ENCODE measurements at places on chromosomes 12 and 14.

GRCh38 chr14:102418853-102419240 is 56.1 kb downstream of the TECPR2 start:
- DNase-seq, result no peak

DNA sequence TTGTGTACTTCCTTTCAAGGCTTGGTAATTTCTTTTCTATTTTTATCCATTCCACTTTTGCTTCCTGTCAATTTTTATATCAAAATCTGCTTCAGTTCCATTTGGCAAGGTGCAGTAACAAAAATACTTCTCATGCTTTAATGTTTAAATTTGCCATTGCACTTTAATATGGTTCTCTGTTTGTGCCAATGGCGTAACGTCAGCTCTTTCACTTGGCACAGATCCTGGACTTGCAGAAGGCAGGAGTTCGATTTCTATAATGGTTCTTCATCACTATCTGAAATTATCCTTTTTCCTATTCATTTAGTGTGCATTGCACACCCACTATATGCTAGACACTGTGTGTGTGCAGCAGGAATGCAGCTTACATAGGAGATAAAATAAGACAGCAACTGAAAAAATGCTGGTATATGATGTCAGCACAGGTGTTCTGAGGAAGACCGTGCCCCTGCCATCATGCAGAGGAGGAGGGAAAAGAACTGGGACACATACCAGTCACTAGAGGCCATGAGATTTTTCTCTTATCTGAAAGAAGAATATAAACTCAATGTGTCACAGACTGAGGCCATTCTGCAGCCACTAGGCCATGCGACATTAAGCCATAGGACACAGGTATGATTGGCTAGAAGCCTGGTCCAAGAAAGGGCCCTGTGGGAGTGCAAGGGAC is 298.2 kb downstream of the RPAP3 start:
- DNase-seq, result no peak

DNA sequence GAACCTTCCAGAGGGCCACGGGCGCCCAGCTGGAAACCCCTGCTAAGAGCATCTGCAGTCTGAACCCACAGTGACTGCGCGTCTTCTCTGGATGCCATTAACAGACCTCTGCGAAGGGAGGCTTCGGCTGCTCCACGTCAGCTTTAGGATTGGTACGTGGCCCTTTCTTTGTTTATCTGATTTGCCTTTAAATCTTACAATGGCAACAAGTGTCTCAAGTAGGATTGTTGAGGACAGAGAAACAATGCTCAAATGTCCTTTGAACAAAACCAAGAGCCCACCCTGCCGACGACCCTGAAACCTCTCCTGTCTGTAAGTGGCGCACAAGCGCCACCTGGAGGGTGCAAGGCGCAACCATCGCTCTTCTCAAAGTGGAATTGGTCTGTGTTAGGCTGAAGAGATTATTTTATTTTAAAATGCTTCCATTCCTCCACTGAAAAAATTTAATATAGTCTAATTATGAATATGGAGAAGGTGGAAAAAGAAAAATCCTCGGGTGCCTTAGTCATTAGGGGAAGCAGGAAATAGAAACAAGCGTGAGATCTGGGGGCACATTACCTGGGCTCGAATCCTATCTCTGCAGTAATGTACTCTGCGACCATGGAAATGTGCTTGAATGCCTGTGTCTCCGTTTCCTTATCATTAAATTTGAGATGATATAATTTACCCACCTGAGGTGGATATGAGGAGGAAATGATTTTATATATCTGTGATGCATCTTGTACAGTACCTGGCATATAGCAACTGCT is 82.6 kb upstream of the PTPRB start:
- DNase-seq, result no peak

GRCh38 chr12:14769466-14769968 is 33.8 kb downstream of the WBP11 start:
- no peak for DNase-seq

GRCh38 chr12:42770261-42770660 is 180.7 kb upstream of the PRICKLE1 start:
- no peak for DNase-seq

DNA sequence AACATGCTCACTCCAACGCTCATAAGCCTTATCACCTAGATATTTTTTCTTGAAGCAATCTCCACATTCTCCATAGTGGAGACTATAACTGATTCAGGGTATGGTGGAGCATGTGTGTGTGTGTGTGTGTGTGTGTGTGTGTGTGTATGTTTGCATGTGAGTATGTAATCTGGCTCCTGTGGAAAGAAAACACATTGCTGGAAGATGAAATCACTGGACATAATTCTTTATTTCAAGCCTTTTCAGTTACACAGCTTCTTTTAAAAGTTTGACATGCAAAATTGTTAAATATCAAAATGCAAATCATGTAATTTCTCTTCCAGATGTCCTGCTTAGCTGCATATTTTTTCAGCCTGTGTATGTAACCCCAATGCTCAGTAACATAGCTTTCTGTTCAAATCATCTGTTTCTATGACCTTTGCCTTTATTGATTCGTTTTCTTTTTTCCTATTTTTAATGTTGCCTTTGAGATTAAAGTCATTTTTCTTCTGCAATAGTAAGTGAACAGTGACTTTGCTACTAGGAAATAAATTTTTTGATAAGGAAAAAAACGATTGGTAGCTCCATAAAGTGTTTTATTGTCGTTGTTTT is 80.5 kb upstream of the BTG1 start:
- DNase-seq, result no peak

GRCh38 chr12:114013575-114014345 is 47.6 kb upstream of the RBM19 start:
- no peak for DNase-seq

Measured in NK-92 treated with Interleukin-12 subunit alpha and Interleukin-12 subunit beta, amount 100 ng/mL, for 24 hours (cell line).